ENCODE measurements at places on chromosomes 3 and 15. TPM values are rescaled to one million over a fixed set of nuclear protein-coding genes. Genes with fewer than 3 reads are reported as not detected.

GRCh38 chr3:37812499-37812896, 49.2 kb upstream of the CTDSPL start:
- H3K4me3 ChIP-seq, result no peak overlapping the region
- no peak for DNase-seq
- no peak overlapping the region for H3K27ac ChIP-seq
- peaks cover 14% of the 10 kb centered on the region for H3K27me3 ChIP-seq

GRCh38 chr15:85943151-85943550, 136.5 kb upstream of the AGBL1 start:
- H3K4me1 ChIP-seq, result peaks cover 9% of the 10 kb centered on the region
- DNase-seq, result no peak
- H3K27me3 ChIP-seq, result peaks cover 2% of the 10 kb centered on the region
- H3K4me3 ChIP-seq, result no peak overlapping the region
- H3K27ac ChIP-seq, result no peak overlapping the region

- no peak overlapping the region for H3K27ac ChIP-seq
- no peak overlapping the region for H3K4me3 ChIP-seq
- no peak for DNase-seq
- no peaks in the 10 kb centered on the region for H3K4me1 ChIP-seq
Observed at GRCh38 chr15:62094388-62094787, 27.6 kb downstream of the C2CD4A start.

GRCh38 chr3:52453496-52454249, at the start of gene TNNC1:
Gene TNNC1, minus strand, starts transcription at chr3:52454041. Its CDS starts 26 bp downstream, at chr3:52454015.
- DNase-seq, result no peak
- peak within 1 kb of the TSS; percentile 92 for H3K4me3 ChIP-seq
- H3K36me3 ChIP-seq, result peaks cover 22% of the 10 kb centered on the region

- H3K36me3 ChIP-seq, result peaks cover 26% of the 10 kb centered on the region
- no peak for DNase-seq
- no peak overlapping the region for H3K4me3 ChIP-seq
- H3K27me3 ChIP-seq, result peaks cover 8% of the 10 kb centered on the region
Observed at GRCh38 chr15:73283366-73283962, 85.3 kb downstream of the HCN4 start.

DNA sequence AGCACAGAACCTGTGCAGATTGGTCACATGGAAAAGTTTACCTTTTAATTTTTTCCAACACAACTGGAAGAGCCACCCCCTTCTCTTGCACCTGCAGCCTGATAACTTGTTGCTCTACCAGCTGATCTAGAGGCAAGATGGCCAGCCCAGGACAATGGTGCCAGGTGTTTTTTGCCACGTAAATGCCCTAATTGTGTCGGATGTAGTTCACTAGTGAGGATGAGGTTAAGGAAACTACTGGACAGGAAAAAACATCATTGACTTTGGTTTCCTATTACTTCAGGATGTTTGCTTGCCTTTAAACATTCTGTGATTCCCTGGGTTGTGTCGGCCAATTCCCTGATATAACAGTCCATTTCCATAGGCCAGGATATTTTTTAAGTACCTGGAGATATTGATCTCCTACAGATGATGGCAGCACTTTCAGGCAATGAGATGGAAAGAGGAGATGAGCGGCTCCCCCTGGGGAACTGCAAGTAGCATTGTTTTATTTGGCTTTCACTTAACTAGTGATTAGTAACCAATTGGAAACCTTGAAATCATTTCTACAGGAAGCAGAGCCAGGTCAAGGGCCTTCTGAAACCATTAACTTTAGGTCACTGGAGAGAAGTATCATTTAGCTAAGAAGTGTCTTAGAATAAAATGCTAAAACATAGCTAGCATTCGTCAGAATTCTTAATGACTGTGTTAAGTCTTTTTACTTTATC, 72.5 kb downstream of the OSBPL10 start:
- DNase-seq, result peak; percentile 16
- H3K27ac ChIP-seq, result peak overlapping the region; percentile 57
- peaks cover 44% of the 10 kb centered on the region for H3K4me1 ChIP-seq

GRCh38 chr15:68818066-68818768, 2.5 kb downstream of the ANP32A start:
- peaks cover 7% of the 10 kb centered on the region for H3K36me3 ChIP-seq
- no peak overlapping the region for H3K27ac ChIP-seq
- peaks cover 51% of the 10 kb centered on the region for H3K4me1 ChIP-seq
- DNase-seq, result peak; percentile 73
- peak overlapping the region; percentile 31 for H3K4me3 ChIP-seq

- no peaks in the 10 kb centered on the region for H3K27me3 ChIP-seq
- peak overlapping the region; percentile 50 for H3K27ac ChIP-seq
- no peaks in the 10 kb centered on the region for H3K36me3 ChIP-seq
- no peak overlapping the region for H3K4me3 ChIP-seq
- H3K4me1 ChIP-seq, result peaks cover 22% of the 10 kb centered on the region
- no peak for DNase-seq
Observed at GRCh38 chr3:160796813-160797164, 40.8 kb downstream of the PPM1L start.

GHSR gene
- total RNA-seq, result not detected

A4GNT gene
- total RNA-seq, result not detected

POLQ gene
- total RNA-seq, result 2.1 TPM

CHRNA7 gene
- 2.3 TPM for total RNA-seq
